Bronchial smooth muscle cell (primary cell): ENCODE measurements at places on chromosomes 5 and 9. TPM values are rescaled to one million over a fixed set of nuclear protein-coding genes. Genes with fewer than 3 reads are reported as not detected.

The F2RL1 gene
- 5.6 and 6.0 TPM in 2 replicates for total RNA-seq

The PCDHB11 gene
- total RNA-seq: 0.16 and 0.69 TPM in 2 replicates

The RIOK2 gene
- total RNA-seq: 12.8 and 29.5 TPM in 2 replicates

The IL3 gene
- total RNA-seq: not detected in 2 replicates

The F12 gene
- total RNA-seq: 0.34 and 0.63 TPM in 2 replicates
